ENCODE measurements at places on chromosomes 13 and 19.
A peak's percentile ranks its signal among the peaks of the same experiment; 100 is the strongest.

DNA sequence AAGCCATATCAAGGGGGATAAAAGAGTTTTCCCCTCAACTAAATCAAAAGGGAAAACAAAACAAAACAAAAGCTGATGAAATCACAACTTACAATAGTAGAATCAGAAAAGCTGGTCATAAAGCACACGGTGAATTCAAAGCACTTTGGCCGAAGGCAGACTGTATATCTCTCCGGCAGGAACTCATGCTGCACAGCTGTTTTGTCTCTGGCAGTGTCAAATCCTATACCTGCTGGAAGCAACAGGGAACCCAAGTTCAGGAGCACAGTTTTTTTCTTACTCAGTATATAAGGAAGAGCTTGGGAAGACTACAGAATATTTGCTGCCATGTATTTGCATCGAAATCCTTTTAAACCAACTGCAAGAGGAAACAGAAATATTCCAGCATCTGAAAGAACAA, 213.7 kb downstream of the RFC3 start:
- no peak for DNase-seq

DNA sequence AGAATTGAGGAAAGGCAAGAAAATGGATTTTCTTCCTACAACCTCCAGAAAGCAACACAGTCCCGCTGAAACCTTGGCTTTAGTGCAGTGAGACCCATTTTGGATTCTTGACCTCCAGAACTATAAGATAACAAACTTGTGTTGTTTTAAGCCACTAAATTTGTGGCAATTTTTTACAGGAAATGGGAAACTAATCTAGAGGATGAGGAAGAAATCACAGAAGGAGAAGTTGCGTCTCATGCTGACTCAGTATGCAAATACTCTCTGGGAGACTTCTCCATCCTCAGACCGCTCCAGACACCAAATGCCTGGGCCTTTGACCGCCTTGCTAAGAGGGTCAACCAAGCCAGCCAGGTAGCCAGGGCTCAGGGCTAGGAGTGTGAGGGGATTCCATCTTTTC, 13.1 kb upstream of the CEACAM16 start:
- DNase-seq: no peak

GRCh38 chr19:19651076-19651475, 7.6 kb upstream of the GMIP start:
- DNase-seq: no peak

DNA sequence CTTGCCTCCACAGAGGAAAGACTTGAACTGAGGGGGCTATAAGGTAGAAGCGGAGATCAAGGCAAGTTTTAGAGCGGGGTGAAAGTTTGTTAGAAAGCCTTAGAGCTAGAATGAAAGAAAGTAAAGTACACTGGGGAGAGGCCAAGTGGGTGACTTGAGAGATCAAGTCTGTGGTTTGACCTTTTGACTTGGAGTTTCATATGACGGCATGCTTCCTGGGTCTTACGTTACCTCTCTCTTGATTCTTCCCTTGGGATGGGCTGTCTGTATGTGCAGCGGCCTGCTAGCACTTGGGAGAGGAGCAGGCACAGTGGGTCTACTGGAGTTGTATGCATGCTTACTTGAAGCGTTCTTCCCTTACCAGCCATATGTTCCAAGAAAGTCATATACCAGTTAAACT, 1768.5 kb downstream of the PCDH9 start:
- DNase-seq: no peak

- no peak for DNase-seq
Observed at GRCh38 chr19:49805822-49806619, 7.1 kb downstream of the FUZ start.

- DNase-seq: no peak
Observed at GRCh38 chr13:113598481-113598880, 13.9 kb downstream of the TFDP1 start.

DNA sequence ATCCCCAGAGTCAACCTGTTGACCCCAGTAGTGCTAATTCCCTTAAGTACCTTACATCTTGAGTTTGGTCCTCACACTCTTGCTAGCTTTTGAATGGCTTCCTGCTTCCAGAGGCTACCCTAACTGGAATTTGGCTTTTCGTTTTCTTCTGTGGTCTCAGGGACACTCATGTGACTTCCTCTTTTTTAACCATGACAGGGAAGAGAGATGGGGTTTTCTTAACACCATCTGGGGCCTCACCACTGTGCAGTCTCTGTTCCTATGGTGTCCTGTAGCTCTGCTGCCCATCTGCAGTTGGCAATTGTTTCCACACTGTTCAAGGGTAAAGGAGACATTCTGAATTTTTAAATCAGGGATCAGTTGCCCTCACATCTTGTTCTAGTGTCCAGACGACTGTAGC, 66.7 kb downstream of the SLC10A2 start:
- DNase-seq: no peak

- peak; percentile 47 for DNase-seq
Observed at GRCh38 chr19:4567584-4568071, 8.1 kb upstream of the SEMA6B start.

GRCh38 chr19:16335226-16335625, 10.6 kb downstream of the KLF2 start:
- no peak for DNase-seq

- DNase-seq: no peak
Observed at GRCh38 chr13:111505175-111505777, 184.8 kb downstream of the TEX29 start.

- no peak for DNase-seq
Observed at GRCh38 chr13:35672611-35673010, 196.1 kb upstream of the MAB21L1 start.

DNA sequence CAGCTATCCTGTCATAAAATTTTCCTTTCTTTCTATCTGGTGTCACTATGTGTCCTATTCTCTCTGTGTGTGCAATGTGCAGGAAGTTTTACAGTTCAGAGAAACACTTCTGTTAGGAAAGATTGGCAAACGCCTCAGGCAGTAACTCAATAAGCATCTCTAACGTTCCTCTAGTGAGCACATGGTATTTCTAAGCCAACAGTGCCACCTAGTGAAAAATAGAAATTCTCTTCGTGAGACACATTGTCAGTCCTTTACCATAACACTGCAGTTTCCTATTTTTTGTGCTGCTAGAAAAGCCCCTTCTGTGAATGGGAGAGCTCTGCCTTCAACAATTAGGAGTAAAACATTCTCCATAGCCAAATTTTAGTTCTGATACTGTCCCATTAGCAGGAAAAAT, 50.7 kb downstream of the ZNF723 start:
- DNase-seq: no peak

DNA sequence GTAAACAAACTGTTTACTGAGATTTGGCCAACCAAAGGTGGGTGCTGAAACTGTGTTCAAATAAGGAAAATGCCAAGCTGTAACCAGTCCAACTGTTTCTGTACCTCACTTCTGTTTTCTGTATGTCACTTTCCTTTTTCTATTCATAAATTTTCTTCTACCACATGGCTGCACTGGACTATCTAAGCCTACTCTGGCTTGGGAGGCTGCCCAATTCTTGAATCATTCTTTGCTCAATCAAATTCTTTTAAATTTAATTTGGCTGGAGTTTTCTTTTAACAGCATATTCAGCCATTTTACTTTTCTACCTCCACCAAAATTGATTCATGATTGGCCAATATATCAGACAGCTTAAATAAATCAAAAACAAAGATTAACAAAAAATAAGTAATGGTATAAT, 1575.5 kb upstream of the SPRY2 start:
- no peak for DNase-seq

GRCh38 chr13:23991119-23991518, 93.8 kb upstream of the C1QTNF9B start:
- no peak for DNase-seq

DNA sequence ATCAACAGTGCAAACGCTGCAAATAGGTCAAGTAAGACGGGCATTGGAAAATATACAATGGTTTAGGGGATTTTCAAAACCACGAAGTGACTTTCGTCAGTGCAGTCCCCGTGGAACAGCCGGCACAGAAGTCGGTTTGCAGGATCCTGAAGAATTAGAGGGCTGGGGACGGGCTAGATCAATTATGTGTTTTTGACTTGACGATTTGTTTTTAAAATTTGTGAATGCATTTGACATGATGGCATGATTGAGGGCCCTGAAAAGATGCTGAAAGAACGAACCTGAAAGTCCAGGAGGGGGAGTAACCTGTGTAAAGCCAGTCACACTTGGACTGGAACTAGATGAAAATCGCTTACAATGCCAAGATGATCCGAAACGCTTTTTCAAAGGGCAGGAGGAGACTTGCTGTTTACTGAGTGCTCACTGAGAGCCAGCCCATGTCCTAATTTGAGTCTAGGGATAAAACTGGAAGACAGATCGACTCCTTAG, 8.9 kb upstream of the DGKH start:
- no peak for DNase-seq

GRCh38 chr19:574658-575526, 2.5 kb downstream of the BSG start:
- no peak for DNase-seq

DNA sequence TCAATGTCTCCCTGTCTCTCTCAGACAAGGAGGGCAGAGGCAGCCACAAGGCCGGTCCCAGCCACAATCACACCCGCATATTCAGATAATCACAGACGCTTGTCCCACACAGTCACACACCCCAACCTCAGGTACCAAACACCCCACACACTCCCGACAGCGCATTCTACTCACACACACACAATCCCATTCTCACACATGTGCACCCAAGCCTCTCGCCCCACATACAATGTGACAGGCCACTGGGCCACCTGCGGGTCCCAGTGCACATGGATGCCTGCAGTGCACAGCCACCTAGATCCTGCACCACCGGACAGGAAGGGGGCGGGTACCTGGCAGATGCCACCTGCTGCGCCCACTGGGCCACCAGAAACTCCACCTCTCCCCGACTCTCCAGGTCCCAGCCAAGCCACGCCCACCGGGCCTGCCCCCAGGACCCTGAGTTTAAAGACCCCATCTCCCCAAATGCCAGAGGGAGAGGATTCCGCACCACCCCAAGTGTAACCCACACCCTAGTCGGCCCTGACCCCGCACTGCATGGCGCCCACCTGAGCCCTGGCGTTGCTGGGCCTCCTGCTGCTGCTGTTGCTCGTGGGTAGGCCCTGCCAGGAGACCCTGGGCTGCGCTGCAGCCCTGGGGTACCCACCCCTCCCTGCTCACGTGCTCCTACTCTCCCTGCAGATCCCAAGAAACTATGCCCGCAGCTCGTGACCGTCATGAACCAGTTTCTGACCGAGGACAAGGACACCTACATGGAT, 10.6 kb downstream of the SCGB2B2 start:
- no peak for DNase-seq

GRCh38 chr13:37816276-37816675, 53.3 kb downstream of the TRPC4 start:
- no peak for DNase-seq

- DNase-seq: no peak
Observed at GRCh38 chr13:60590800-60591747, 194.1 kb downstream of the TDRD3 start.

DNA sequence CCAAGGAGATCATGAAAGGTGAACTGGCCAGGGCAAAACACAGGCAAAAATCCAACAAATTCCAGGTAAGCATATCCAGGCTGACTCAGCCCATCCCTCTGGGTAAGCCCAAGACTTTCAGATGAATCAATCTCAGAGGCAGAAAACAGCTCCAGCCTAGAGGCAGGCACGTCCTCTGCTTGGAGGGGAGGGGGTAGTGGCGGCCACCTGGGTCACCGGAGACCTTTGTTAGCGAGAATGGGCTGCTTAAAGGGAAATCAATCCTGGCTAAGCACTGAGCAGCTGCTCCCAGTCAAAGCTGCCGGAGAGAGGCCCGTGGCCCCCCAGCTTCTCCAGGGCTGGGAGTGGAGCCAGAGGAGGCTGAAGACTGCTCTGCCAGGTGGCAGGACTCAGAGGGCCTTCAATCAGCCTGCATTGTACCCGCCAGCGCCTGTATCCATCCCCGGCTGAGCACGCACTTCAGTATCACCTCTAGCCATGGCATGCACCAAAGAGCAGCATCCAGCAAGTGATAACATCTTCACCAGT, 48.2 kb downstream of the PIN1 start:
- no peak for DNase-seq
